ENCODE measurements at places on chromosomes 13 and 19.

GRCh38 chr13:43167731-43168130 is 144.3 kb downstream of the DNAJC15 start:
- no peak for DNase-seq

- DNase-seq, result no peak
Observed at GRCh38 chr19:10565028-10565566, 713 bp downstream of the KRI1 start.

DNA sequence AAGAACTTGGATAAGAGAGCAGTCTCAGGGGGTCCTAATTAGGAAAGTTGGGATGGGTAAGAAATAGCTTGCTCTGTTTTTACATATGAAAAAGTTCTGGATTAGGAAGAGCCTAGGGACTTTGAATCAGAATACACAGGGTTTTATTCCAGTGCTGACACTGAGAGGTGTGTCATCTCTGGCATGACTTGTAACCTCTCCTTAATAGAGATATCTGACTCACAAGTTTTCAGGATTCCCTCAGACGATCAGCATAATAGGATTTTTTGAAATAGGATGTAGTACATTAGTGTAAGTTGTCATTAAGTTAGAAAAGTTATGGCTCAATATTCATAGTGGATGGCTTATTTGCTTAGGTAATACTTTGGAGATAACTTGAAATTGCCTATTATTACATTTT is 555.2 kb upstream of the MIR17HG start:
- no peak for DNase-seq

DNA sequence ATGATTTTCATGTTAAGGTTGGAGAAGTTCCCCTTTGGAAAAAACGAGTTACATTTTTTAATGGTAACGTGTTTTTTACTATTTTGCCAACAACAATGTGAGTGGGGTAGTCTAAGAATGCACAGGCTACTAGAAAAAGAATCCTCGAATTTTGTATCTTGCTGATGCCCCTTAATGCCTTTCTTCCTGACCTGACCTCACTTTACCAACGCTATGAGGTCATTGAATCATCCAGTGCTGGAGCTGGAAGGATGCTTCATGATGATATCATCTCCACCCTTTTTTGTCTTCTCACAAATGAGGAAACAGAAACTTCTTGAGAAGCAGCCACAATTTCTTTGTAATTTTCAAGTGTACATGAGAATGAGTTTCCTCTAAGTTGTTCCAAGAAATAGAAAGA is 8.2 kb upstream of the UBL3 start:
- no peak for DNase-seq

DNA sequence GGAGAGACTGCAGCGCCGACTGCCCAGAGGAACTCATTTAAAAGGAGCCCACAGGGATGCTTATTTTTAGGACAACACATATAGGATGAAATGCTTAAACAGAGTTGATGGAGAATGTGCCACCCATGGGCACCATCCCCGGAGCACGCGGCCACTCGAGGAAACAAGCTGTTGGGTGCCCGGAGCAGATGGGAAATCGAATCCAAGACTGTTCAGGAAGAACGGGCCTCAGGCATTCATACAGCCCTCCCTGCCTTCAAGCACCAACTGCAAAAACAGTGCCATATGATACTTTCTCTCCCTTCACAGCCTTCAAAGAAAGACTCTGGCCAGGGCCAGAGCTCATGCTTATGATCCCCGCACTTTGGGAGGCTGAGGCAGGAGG is 40.2 kb downstream of the RAB20 start:
- DNase-seq, result no peak
